ENCODE measurements at places on chromosomes 1 and 21.
A peak's percentile ranks its signal among the peaks of the same experiment; 100 is the strongest.

- peak; percentile 77 for DNase-seq
Measured at GRCh38 chr1:43373066-43373940, 5.5 kb upstream of the ELOVL1 start.

DNA sequence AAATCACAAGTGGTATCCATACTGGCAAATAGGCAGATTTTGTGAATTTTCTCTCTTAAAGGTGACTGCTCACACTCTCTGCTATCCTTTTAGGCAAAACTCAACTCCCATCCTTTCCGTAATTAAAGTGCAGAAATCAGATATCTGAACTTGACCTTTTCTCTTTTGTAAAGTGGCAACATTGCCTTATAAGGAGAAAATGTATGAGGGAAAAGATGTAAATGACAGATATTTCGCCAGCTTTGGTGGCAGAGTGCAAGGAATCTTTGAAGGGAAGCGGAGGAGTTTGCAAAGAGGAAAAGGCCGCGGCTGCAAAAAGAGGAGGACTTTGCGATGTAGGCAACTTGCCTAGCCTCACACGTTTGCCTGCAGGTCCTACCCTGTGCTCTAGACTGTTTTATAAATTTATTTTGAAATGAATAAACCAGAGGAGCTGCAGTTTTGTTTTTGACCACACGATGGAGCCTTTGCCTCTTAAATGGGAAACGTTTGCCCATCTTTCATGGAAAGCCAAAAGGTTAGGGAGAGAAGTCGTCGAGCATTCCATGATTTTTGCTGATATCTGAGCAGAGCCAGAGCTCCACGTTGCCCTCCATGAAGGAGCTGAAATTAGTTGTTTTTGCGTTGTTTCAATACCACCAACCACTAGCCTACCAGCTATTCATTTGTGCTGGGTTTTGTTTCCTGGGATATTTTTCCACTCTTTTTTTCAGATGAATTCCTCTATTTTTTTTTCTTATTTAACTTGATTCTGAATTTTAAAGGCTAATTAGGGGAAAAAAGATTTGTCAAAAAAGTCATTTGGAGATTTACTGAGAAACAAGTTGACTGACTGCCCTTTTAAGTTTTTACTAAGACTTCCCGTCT lies 242.3 kb downstream of the LMX1A start:
- DNase-seq: peak; percentile 20

- peak; percentile 55 for DNase-seq
Measured at GRCh38 chr1:216075339-216075738, 347.9 kb downstream of the USH2A start.

DNA sequence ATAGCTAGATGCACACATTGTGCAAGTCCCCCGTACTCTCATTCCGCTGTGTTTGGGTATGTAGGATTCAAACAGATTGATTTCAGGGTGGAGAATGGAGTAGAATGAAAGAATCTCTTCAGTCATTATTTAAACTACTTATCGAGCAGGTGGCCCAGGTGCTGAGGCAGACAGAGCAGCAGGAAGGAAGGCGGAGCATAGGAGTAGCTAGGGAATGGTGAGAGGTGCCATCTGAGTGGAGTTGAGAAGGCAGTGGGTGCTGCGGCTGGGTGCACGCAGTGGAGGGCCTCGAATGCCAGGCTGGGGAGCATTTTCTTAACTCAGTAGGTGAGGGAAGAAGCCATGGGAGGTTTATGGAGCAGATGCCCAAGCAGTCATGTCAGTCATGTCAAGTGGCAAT lies 45.2 kb upstream of the CD101 start:
- DNase-seq: no peak

DNA sequence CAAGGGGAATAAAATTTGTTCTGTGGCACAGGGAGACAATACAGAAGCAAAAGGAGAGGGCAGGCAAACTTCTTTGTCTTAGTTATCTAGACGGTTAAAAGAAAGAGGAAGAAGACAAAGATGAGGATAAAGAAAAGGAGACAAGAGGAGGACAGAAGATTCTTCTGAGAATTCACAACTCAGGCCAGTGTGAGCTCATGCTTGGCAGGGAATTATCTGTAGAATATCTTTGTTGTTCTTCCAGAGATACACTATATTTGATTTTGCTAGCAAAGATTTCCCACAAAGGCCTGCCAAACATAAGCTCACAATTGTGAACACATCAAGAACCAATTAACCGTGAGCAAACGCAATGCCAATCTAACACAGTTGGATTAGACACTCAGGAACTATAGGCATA lies 21.4 kb downstream of the SLC16A1 start:
- DNase-seq: no peak

- no peak for DNase-seq
Measured at GRCh38 chr1:220726634-220727033, 21.5 kb upstream of the MTARC2 start.

DNA sequence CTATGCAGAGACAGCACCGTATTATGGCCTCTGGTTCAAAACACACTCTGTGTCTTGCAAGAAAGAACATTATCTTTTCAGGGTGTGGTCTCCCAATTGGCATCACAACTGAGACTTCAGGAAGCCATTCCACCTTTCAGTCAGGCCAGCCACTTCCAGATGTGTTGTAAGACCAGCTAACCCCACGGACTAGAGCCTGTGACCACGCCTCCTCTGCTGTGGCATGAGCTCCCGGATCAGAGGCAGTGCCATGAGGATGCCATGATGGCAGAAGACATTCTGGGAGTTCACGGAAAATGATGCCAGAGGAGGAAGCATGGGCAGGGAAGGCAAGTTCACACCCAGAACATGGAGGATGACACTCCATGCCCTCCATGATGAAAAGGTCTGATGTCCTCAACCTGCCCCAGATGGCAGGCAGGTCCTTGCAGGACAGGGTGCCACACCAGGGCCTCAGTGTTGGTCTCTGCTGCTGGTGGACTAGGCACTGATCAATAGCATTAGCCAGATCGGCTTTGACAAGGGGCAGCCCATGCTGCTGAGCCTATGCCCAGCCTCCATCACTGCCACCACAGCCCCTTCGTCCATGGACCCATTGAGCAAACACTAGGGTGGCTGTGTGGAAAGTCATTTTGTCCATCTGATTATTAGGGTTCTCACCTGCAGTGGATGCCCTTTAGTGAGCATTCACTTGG lies 341.6 kb downstream of the MATN1 start:
- DNase-seq: no peak

DNA sequence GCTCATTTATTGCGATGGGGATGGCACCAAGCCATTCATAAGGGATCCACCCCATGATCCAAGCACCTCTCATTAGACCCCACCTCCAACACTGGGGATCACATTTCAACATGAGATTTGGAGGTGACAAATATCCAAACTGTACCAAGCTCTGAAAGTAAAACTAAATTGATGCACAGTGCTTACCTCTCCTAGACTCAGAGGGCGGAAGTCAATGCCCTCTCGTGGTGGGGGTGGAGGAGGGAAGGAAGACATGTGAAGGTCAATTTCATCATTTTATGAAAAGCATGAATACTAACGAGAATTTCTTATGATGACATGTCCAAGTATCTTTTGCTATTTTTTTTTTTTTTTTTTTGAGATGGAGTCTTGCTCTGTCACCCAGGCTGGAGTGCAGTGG lies 120.0 kb downstream of the PGBD5 start:
- no peak for DNase-seq

DNA sequence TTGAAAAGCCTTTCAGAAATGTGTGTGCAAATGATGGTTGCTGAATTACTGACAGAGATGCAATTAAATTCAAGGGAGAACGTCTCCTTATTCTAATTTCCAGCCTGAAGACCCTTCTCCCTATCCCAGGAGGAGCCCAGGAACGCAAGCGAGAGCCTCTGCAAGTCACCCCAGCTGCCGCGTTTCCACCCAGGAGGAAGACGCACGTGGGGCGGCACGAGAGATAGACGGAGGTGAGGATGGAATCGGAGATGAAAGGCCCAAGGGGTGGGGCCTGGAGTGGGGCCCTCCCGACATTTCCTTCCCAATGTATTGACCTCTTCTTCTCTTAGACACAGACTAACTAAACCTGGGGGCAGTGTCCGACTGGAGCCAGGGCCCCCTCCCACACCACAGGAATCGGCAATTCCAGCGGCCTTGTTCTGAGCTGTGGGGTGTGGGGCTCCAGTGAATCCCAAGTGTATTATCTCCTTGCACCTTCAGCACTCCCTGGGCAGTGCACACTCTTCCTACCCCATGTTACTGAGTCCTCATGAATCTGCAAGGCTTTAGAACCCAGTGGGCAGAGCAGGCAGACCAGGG lies 322.5 kb downstream of the AJAP1 start:
- no peak for DNase-seq

DNA sequence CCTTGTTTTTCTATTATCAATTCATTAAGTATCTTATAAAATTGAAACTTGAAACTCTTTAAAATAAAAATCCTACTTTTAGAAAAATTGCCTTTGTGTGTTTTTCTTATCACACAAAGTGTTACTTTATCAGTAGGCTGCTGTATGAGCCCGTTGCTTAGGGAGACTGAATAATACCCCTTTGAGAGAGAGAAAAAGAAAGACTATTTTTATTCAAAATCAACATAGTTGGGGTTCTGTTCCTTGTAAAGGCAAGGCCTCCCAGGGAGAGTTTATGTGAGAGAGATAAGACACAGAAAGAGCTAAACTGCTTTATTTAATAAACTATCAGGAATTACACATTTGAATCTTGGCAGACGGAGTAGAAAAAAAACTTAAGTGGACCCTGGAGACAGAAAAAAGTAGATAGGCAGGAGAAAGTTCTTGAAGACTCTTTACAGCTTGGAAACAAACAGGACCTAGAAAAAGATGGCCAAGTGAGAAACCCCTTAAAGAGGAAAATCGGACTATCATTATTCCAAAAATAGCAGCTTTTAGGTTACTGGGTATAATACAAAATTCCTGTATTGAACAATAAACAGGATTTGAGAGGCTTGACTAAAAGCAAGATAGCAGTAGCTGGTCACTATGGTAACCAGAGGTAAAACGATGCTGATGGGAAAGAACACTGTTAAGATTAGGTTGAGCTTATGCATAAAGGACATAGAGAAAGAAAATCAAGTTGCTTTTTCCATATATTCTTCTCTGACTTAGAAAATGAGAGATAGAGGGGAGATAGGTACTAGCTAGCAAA lies 170.9 kb downstream of the LRRC7 start:
- DNase-seq: no peak

DNA sequence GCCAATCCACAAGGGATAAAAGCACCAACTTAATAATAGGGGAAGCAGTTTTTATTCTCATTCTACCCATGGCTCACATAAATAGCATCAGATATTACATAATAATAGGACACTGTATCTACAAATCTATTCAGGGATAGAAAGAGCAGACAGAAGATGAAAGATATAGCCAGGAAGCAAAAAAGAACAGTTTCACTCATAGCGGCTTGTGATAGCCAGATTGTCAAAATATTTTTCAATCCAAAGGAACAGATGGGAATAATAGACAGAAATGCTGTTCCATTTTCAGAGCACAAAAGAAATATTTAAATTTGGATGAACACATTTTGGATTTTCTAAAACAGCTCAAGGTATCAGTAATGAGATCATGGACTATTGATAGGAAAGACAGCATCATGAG lies 232.5 kb upstream of the GREM2 start:
- DNase-seq: no peak

GRCh38 chr1:97433094-97433823 lies 487.6 kb downstream of the DPYD start:
- DNase-seq: peak; percentile 81

DNA sequence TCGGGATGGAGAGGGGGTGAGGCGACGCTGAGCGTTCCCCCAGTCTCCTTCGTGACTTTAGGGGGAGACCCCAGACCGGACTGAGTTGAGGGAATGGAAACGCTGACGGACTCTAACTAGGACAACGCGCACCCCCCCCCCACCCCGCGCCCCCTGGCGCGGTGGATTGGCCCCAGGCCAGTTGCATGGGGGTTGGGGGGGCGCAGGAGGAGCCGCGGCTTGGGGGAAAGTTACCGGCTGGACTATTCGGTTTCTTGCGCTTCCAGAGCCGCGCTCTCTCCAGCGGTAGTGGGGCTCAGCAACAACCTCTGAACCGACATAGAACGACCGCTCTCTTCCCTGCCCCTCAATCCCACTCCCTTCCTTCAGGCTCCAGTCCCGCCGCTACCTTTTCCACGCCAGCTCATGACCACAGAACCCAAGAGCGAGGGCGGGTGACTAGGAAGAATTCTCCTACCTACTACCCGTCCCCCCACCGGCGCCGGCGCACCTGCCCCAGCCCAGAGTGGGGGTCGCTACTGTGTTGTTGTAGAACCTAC lies 694 bp downstream of the ZBTB7B start:
- no peak for DNase-seq

GRCh38 chr1:201795066-201795465 lies 33.9 kb upstream of the IPO9 start:
- no peak for DNase-seq

DNA sequence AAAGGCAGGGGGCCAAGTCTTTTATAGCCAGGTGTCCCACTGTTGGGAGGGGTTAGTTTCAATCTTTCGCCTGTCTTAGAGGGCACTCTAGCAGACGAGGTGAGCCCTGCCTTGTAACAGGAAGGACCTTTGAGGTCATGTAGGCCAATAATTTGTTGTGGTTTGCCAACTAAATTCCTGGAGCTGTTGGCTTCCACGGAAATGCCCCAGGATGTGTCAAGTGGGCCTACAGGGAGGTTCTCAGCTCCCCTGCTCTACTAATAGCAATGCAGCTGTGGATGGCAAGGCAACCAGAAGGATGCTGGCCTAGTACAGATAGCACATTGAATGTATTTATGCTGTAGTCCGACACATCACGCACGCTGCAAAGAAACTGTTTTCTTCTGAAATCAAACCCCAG lies 22.3 kb upstream of the CASQ2 start:
- DNase-seq: no peak

DNA sequence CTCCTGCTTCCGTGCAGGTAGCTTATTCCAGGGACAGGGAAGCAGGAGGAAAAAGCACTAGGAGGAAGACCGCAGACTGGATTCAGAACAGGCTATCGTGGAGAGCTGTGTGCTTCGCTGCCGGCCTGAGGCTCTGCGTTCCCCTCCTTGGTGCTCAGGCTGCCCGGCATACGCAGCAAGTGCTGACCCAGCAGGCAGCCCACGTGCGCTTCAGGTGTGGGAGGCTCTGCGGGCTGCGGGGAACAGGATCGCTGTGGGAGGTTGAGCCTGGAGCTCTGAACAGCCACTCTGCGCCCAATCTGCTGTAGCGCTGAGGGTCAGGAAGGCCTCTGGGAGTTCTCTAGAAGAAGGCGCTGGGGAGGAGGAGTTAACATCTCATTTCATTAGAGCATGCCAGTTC lies 27.9 kb downstream of the DOP1B start:
- no peak for DNase-seq

- no peak for DNase-seq
Measured at GRCh38 chr1:246651012-246651695, 73.1 kb upstream of the SCCPDH start.
